Gastrocnemius medialis (tissue), 4 donors: ENCODE measurements at places on chromosomes 2 and 18. TPM values are rescaled to one million over a fixed set of nuclear protein-coding genes. Genes with fewer than 3 reads are reported as not detected.

DNA sequence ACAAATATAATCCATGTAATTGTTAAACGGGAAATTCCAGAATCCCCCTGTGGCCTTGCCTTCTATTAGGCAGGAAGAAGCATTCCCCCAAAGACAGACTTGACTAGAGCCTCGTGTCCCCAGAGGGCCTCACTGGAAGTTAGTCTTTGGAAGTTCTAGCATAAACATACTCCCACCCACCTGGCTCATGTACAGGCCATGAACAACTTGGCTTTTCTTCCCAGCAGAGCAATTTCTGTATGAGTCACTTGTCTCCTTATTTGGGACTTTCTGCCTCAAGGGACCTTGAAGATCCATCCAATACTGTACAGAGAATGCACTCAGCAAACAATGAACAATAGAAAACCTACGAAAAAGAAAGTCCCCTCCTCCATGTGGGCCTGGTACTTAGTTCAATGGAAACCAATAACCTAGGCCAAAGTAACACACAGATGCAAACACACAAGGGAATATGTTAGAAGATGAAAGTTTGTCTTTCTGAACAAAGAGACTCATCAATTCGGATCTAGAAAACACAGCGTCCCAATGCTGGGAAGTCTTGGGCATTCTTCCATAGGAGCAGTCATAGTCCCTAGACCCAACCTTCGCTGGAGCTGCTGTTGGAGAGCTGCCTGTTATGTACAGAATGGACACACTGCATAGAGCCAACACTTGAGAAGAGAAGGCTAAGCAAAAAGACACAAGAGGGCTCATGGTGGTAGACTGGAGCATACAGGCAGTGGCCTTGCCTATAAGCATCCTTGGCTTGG, 303.5 kb downstream of the HRH4 start:
- peak; percentile 13 for DNase-seq

- no peak for DNase-seq
These were observed 40.0 kb downstream of the CCDC102B start for GRCh38 chr18:68837665-68838451.

- no peak for DNase-seq
These were observed 27.8 kb upstream of the TTC39C start for GRCh38 chr18:23986600-23987359.

GRCh38 chr18:2657788-2658458, 2.4 kb downstream of the SMCHD1 start:
- DNase-seq: no peak

GRCh38 chr2:75042823-75043222, 84.4 kb downstream of the POLE4 start:
- DNase-seq: no peak

GRCh38 chr2:156340804-156341451, 8.4 kb upstream of the NR4A2 start:
- DNase-seq: no peak

- no peak for DNase-seq
These were observed 43.5 kb upstream of the TMEM131 start for GRCh38 chr2:98039085-98039756.

DNA sequence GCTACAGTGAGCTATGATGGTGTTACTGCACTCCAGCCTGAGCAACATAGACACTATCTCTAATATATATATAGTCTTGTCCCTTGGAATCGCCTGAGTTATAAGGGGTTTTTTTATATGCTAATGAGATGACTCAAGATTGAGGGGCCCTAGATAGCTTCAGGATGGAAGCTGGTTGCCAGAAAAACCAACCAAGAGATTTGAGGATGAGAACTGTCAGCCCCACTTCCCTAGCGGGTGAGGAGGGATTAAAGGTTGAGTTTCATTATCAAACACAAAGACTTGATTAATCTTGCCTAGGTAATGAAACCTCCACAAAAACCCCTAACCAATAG, 12.6 kb upstream of the GALM start:
- no peak for DNase-seq

- DNase-seq: no peak
These were observed 31.9 kb downstream of the EXOC6B start for GRCh38 chr2:72793798-72794440.

DNA sequence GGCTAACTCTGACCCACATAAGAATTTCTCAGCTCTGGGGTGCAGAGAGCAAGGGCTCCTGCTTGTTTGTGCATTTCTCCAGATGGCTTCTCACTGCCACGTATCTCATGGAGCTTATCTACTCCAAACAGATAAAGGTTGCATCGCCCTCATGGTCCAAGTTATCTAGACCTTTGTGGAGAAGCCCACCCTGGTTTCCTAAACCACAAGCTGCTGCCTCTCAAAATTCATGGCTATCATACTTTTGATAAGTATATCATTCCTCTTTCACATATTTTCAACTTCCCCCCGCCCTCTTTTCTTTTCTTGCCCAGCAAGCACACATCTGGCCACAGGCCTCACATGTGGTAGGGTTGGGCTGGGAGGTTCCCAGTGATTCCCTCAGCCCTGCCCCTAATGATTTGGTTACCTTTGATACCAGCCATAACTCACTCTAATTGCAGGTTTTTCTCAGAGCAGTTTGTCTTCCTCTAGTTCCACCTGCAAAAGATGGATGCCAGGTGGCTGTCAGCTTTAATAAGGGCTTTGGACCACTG, 146.0 kb downstream of the RHBDD1 start:
- no peak for DNase-seq

- DNase-seq: no peak
These were observed 41.7 kb downstream of the KIAA2012 start for GRCh38 chr2:202114795-202115194.

DNA sequence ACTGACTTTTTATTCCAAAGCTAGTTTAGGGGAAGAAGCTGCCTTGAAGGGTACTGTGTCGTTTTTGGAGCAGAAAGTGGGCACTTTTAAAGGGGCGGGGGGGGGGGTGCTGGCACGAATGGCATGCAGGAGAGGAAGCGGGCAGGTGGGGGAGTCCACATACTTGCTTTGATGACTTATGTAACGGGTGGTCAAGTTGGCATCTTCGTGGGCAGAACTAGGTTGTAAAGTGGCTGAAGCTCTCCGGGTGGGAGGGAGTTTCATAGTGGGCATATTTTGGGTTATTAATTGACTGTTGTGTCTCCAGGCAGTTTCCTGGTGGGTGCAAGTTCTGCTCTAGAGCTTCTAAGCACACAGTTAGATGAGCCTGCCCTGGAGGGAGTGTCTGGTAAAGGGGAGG, 19.9 kb downstream of the PCARE start:
- DNase-seq: no peak

- DNase-seq: no peak
These were observed 913.5 kb downstream of the TDRD15 start for GRCh38 chr2:22037274-22037673.

DNA sequence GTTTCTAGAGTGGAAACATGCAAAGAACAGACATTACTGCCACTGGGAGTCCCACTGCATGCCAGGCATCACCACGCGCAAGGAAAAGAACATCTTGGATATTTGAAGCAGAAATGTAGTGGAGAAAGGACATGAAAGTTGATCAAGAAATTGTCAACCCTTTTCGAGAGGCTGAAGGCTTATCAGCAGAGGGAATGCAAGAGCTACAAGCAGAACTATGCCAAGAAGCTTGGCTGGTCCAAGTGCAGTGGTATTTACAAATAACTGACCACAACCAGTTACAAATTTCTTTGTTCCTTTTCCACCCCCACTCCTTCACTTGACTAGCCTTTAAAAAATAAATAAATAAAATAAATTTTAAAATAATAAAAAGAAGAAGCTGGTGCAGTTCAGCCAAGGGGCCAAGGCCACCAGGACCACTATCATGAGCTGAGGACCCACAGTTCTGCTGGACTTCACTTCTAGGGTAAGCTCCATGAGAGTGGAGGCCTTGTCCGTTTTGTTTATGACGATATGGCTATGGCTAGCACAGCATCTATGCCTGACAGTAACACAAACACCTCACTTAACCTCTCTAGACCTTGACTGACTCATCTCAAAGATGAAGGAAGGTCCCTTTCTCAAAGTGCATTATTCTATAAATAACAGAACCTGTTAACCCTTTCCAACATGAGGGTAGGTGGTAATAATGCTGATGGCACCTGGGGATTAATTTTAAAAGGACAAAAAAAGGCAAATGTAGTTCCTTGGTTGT, 20.9 kb downstream of the MARCHF4 start:
- no peak for DNase-seq

- no peak for DNase-seq
These were observed 1398.0 kb upstream of the NXPH2 start for GRCh38 chr2:140178234-140178633.

Gene GNAL
- 5.1 TPM for total RNA-seq

Gene OSBPL1A
- total RNA-seq: 110 TPM

Gene WNT10A
- total RNA-seq: not detected

Gene SERPINB12
- not detected for total RNA-seq

Gene MC5R
- not detected for total RNA-seq

Gene ADRA2B
- 4.9 TPM for total RNA-seq

Gene NTSR2
- 0.85 TPM for total RNA-seq

Gene C2orf74
- total RNA-seq: 10.0 TPM

Gene WDR33
- 13.6 TPM for total RNA-seq

Gene PDE1A
- 3.8 TPM for total RNA-seq

Gene CDH2
- total RNA-seq: 0.62 TPM

Gene GRB14
- 2.1 TPM for total RNA-seq

Gene TWIST2
- total RNA-seq: 2.2 TPM
